ENCODE measurements at places on chromosomes 2 and 18. TPM values are rescaled to one million over a fixed set of nuclear protein-coding genes. Genes with fewer than 3 reads are reported as not detected.

DNA sequence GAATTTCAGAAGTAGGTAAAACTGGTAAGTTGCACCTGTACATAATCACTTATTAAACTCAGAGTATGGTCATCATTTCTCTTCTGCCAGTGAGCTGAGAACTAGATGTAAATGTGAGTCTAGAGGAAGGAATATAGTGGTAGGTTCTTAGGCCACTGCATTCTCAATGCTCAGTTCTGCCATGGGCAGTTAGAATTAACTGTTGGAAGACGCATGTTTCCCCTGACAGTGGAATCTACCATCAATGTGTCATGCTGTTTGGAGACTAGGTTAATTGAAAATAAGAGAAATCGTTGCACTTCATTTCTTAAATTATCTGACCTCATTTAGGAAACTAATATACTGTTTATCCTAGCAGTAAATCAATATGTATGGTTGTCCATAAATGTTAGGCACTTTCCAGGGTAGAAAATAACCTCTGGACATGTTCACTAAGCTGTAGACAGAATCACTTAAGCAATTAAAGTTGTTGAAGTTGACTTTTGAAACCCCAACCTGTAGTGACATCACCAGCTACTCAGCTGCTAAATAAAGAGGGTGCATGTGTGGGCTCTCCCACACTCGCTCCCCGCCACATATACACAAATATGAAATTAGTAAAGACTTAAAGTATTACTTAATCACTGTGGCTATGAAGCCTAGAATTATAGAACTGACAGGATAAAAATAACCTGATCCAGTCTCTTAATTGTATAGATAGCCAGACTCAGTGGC is 91.5 kb upstream of the NOSTRIN start:
- DNase-seq: no peak

Gene CCDC74A
- total RNA-seq: 19.8 TPM

- no peak for DNase-seq
These were observed 137.7 kb upstream of the CCDC150 start for GRCh38 chr2:196501836-196502235.

Gene AOX1
- 3.8 TPM for total RNA-seq

GRCh38 chr18:73768043-73768442 is 379.6 kb downstream of the FBXO15 start:
- DNase-seq: no peak

DNA sequence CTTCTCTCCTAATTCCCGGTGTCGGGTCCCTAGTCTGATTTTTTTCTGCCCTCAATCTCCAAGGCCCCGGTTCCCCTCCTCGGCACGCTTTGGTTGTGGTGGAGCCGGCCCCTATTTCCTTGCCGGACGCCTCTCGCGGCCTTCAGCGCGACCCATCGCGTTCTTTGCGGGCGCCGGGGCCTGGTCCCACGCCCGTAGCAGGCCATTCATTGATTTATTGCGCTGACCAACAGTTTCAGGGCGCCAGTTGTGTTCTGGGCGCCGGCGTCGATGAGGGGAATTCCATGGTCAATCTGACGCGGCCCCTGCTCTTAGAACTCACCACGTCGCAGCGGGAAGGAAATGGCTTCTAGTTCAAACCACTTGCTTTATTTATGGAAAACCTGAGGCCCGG is 396 bp downstream of the CNOT9 start:
- no peak for DNase-seq

DNA sequence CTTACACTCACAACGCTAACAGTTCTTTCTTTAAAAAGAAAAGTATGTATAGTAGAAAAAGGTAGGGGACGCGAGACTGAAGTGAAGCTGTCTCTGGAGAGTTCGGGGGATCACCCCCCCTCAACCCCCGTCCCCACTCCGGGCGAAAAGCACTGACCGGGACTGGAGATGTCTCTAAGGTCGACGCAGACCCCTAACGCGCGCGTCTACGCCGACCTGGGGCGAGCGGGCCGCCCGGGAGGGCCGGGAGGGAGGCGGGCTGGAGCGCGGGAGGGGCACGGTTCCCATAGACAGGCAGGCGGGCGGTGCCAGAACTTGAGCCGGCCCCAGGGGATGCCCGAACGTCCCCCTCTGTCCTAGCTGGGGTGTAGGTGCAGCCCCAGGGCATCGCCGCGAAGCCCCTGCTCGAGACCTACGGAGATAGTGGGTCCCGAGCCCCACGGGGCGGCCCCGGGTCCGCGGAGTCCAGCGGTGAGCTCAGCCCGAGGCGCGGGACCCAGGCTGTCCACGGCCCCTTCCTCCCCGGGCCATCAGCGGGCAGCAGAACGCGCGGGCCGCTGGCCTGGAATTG is 82.2 kb downstream of the CHRNA1 start:
- no peak for DNase-seq

GRCh38 chr18:78734614-78734945 is 245.0 kb upstream of the SALL3 start:
- DNase-seq: no peak

DNA sequence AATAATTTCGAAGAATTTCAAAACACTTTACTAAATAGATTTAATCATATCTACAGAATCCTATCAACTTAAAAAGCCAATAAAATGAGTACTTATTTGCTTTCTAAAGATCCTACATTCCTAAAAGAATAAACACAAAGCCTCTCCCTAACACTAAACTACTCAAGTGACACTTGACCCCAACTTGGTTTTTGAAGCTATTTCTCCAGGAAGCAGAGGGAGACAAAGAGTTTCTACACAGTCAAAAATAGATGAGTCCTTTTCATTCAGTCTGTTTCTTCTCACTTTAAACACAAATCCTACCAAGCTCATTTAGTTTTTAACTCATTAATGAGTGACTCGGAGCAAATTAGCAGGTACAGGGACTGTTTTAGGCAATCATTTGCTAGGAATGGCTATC is 2.1 kb downstream of the ATL2 start:
- no peak for DNase-seq

All from glomerular endothelial cell (primary cell).